ENCODE measurements at places on chromosomes 7 and 10.

DNA sequence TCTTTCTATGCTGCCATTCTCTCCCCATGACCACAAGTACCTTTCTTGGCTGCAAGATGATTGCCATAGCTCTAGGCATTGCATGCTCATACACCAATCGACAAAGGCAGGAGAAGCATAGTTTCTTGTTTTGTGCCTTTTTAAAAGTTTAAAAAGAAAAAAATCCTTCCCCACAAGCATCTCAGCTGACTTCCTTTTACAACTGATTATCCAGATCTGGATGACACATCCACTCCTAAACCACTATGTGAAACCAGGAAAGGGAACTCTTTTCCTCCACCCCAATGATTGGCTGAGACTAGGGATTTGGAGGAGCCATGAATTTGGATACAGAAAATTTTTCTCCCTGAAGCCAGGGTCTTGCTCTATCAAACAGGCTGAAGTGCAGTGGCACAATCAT is 14.5 kb upstream of the LRRC4 start:
- no peak for DNase-seq

DNA sequence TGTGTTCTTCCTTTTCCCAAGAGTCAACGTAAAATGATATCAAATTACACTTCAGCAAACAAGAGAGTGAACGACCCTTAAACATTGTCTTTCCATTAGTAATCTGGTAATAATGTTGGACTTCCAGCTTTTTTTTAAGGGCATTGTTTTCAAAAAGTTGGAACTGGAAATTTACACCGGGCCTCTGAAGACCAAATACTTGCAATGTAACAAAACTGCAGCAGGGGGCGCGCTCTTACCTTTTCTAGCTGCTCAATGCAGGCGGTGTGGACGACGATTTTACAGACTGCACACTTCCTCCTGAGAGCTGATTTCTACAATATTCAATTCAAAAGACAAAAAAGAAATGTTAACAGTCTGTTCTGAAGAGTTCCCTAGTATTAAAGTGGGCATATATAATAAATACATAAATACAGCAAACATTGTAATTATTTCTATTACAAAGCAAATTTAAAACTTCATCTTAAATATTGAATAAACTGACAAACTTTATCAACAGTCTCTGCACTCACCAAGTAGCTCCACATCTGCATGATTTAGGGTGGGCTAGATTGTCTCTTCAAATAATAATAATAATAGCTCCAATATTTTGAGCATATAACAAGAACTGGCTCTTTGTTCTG is 190.4 kb downstream of the DGKI start:
- DNase-seq = peak; percentile 76

DNA sequence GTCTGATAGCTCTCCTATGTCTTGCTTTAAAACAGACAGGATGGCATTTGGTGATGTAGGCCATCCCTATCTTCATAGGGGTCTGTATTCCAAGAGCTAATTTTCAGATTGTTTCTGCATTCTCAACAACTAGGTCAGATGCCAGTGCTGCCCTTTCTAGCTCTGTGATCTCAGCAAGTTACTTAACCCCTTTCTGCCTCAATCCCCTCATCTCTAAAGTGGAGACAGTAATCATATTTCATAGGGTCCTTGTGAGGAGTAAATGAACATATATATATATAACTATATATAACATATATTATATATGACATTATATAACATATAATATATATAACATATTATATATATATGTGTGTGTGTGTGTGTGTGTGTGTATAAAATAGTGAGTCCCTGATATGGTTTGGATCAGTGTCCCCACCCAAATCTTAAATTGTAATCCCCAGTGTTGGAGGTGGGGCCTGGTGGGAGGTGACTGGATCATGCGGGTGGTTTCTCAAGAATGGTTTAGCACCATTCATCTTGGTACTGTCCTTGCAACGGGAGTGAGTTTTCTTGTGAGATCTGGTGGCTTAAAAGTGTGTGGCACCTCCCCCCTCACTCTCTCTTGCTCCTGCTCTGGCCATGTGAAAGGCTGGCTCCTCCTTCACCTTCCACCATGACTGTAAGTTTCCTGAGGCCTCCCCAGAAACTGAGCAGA is 45.2 kb downstream of the HIPK2 start:
- DNase-seq = no peak

- DNase-seq = no peak
These were observed 32.3 kb upstream of the ANTXRL start for GRCh38 chr10:46254467-46254866.

- DNase-seq = no peak
These were observed 8.0 kb downstream of the DLX5 start for GRCh38 chr7:97016381-97017191.

GRCh38 chr7:97043281-97043680 is 18.6 kb upstream of the DLX5 start:
- DNase-seq = no peak

DNA sequence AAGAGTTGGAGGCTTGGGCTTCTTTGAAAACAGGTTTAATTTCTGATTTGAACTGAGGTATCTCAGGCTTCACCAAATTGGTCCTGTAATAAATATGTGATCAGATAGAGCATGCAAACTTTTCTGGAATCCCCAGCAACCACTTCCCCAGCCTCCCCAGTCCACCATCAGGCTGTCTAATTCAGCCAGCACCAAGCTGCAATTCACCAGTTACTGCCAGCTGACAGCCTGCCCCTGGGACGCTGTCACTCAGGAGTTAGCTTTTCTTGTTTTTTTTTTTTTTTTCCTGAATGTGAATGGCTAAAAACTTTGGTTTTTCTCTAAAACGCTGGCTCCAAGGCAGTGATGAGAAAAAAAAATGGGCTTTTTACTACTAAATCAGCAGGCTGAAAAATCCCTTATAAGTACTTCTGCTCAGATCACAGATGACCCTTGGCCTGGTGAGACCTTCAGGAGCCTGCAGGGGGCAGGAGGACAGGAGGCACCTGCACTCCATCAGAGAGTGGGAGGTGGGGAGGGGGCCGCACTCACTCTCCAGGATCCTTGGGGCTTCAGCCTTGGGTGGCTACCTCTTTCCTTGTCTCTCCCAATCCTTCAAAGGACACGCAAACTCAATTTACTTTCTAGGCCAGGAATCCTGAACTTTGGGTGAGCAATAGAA is 349.4 kb downstream of the GATA3 start:
- DNase-seq = no peak

- DNase-seq = no peak
These were observed 121.3 kb upstream of the C1GALT1 start for GRCh38 chr7:7060828-7061599.

DNA sequence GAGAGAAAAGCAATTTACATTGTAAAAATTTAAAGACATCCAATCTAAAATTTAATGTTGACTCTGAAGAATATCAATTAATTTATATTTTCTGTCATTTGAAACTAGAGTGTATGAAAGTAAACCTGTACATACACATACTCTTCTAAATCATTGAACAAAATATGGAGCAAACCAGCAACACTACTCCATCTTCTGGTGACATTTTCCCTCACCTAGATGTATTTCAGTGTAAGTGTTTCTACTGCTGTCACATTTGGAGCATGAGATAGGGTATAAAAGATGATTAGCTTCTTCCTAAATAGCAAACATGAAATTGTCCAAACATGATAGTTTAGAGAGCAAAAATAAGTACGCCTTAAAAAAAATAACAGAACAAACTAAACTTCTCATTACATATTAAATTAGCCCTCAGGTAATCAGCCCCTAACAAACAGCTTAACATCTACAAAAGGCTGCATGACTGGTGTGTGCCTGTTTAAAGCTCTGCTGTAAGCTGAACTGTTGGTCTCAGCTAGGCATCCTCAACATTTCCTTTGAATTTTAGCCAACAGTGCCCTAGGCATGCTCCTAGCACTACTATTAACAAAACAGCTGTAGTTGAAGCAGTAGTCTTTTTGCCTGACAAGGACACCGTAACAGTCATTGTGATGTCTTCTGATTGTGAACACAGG is 189.8 kb downstream of the CTNNA3 start:
- DNase-seq = no peak

- DNase-seq = no peak
These were observed 13.2 kb downstream of the LDB1 start for GRCh38 chr10:102106998-102107397.

DNA sequence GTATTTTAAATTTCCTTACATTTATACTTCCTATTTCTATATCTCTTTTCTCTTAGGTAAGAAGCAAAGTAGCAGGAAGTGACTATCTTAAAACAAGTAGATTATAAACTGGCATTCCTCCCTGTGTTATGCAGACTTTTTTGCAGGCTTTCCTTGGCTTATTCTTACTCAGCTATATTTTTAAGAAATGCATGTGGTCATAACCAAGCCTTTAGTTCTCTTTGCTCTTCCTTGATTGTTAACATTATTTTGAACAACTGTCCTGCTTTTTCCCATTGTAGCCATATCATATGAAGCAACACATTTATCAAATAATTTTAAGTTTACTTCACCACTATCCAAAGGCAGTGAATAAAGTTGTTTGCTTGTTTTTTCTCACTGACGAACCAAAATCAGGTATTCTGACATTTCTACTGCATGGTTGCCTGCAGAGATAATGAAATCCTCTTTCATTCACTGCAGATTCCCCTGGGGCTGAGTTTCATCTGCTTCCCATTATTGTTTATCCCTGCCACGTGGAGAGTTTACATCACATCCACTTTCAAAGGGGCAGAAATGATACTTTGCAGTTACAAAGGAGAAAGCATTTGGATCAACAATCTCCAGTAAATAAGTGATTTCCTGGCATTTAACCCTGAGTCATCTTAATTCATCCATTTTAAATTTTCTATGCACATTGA is 389.9 kb upstream of the SEMA3C start:
- no peak for DNase-seq

DNA sequence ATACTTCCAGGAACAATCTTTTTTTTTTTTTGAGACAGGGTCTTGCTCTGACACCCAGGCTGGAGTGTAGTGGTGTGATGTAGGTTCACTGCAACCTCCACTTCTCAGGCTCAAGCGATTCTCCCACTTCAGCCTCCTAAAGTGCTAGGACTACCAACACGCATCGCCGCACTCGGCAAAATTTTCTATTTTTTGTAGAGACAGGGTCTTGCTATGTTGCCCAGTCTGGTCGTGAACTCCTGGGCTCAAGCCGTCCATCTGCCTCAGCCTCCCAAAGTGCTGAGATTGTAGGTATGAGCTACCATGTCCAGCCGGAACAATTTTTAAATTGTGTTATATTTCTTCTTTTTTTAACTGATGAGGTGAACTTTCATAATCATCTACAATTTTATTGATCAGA is 2.1 kb downstream of the ZNF511 start:
- DNase-seq = no peak

GRCh38 chr10:128287921-128288320 is 161.7 kb upstream of the MKI67 start:
- DNase-seq = no peak

DNA sequence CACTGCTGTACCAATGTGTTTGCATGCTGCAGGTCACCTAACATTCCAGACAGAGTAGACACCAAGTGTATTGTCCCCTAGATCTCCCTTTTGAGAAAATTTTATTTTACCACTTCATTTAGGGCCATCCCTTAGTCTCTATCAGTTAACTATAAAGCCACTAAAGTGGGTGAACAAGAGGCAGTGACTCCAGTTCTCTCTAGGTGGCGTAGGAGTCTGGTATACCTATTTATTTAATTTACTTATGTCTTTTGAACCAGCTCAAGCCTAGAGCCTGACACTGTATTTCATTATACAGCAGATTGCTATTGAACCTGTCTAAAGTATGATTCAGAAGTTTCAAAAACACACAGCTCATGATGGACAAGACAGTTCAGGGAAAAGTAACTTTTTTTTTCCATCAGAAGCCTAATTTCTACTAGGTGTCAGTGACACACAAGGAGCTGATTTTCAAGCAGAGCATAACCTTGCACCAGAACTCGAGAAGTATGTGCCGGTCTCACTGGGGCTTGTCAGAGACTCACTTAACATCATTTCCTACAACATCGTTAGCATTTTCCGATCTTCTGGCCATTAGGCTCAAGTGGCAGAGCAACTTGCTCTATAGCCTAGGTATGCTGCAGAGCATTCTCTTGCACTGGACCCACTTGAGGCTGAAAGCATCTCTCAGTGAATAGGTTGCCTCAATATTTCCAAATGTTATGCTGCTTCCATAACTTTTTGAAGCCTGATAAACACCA is 175.4 kb downstream of the CDC14C start:
- DNase-seq = no peak

GRCh38 chr7:105854498-105854897 is 21.9 kb downstream of the ATXN7L1 start:
- DNase-seq = no peak

DNA sequence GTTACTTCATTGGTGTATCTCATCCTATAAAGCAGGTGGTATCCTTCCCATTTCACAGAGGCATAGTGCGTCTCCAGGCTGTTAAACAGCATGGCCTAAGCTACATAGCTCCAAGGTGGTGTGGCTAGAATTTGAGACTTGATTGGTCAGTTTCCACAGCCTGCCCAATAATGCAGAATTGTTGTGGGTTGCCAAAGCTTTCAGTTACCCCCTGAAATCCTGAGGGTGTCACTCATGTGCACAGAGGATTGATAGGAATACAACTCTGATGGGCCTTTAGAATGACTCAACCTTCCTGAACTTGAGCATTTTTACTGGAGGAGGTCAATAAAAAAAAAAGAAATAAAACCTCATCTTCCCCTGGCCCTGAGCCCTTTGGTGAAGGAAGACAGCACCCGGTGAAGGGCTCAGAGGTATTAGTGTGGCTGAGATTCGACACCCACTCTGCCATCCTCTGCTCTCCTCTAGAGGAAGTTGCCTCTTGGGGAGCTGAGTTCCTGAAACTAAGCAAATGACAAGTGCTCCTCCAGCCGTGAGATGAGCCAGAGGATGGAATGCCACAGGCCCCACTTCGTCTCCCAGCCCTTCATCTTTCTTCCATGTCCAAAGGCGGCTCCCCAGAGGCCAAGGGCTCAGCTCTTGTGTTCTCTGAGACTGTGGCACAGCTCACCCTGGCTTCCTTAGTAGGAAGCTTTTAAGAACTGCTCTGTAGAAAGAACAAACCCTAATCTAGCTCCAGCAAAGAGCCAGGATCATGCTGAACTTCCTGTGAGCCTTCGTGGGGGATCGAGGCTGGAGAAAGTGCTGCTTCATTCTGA is 1.0 kb downstream of the ACSL5 start:
- DNase-seq = no peak

GRCh38 chr7:28986765-28987110 is 28.6 kb upstream of the TRIL start:
- no peak for DNase-seq

- no peak for DNase-seq
These were observed 1.5 kb upstream of the H2AZ2 start for GRCh38 chr7:44849259-44849884.

GRCh38 chr10:33215154-33215553 is 119.3 kb downstream of the NRP1 start:
- no peak for DNase-seq

All from ovary (tissue), 10 donors.